ENCODE measurements at places on chromosomes 6 and 20.

GRCh38 chr20:41694796-41695195 lies 76.6 kb upstream of the CHD6 start:
- DNase-seq = no peak

- DNase-seq = no peak
Measured at GRCh38 chr20:57592263-57593092, 27.7 kb downstream of the ZBP1 start.

GRCh38 chr6:94414041-94414440 lies 994.7 kb upstream of the EPHA7 start:
- DNase-seq = no peak

- peak; percentile 19 for DNase-seq
Measured at GRCh38 chr20:41643504-41643938, 25.3 kb upstream of the CHD6 start.

DNA sequence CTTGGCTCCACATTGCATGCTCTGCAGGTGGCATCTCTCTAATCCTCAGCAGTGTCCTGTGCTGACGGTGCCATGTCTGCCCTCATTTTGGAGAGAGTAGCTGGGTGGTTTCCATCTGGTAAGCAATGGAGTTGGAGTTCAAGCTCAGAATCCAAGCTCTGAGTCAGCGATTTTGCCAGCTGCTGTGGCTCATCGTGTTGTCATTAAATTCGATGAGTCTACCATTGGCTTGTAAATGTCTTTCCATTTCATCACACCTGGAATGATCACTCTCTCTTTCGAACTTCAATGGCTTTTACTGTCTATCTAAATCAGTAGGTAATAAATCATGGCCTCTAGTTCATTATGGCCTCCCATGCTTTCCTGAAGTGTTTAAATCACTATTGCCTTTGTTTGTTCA lies 378.5 kb upstream of the TSHZ2 start:
- no peak for DNase-seq

DNA sequence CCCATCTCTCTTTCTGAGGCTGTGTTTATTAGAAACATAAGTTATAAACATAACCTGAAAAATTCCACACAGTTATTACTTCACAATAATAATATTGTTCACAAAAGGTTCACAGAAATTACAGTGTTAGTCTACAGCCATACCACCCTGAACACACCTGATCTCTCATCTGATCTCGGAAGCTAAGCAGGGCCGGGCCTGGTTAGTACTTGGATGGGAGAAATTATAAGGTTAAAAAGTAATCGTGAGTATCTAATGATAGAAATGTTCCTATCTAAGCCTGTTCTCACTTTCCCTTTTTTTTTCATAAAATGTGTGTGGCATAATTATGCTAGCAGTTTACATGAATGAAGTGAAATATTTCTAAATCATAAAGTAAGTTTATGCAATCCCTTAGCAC lies 647.8 kb downstream of the TBC1D32 start:
- no peak for DNase-seq

All from hypothalamus (tissue), 51 donors.